ENCODE measurements at places on chromosomes 5 and 9.
A peak's percentile ranks its signal among the peaks of the same experiment; 100 is the strongest.

DNA sequence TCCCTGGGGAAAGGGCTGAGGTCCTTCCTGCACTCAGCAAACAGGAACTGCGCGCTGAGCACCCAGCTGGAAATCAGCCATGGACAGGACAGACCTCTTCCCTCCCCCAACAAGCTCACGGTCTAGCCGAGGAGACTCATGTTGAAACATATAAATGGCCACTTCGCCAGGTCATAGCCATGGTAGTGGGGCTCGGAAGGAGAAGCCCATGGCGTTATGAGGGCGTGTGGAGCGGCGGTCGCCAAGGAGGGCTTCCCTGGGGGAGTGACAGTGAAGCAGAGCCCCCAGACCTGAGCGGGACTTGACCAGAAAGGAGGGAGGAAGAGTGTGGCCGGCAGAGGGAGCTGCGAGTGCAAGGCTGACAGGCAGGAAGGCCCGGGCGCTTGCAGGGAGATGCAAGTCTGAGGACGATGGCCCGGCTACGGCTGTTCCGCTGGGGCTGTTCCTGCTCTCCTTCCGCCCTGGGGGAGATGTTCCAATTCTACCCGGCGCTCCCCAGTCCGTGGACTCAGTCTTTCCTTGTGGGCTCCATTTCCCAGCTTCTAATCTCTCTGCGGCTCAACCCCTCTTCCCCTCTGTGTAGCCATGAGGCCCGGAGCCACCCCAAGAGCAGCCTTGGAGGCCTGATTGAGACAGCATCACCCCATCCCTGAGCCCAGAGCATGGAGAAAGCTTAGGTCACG, 43.9 kb upstream of the PRRC2B start:
- no peak for DNase-seq

DNA sequence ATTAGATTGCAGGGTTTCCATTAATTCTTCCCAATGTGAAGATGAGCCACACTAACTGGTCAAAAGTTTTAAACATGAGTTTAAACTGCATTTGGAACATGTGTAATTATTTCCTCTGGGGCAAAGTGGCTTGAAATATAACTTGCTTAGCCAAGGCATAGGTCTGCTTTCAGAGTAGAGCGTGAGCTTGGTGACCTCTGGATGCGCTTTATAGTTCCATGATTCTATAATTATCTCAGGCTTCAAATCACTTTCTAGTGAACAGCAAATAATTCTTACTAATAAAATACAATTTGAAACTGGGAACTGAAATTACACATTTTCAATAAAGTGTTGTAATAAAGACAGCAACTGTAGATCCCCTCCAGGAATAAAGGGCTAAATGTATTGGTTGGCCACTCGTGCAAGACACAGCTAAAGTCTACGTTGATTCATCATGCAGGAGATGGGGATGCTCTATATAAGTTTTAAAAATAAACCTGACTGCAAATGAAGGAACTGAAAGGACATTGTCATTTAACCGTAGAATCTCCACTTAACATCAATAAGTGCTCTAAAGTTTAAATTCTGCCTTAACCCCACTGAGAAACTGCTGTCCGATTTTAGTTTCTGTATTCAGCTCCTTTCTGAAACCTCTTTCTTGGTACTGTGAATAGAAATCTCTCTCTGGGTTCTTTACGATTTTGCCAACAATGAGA, 460.0 kb downstream of the PSAT1 start:
- no peak for DNase-seq

DNA sequence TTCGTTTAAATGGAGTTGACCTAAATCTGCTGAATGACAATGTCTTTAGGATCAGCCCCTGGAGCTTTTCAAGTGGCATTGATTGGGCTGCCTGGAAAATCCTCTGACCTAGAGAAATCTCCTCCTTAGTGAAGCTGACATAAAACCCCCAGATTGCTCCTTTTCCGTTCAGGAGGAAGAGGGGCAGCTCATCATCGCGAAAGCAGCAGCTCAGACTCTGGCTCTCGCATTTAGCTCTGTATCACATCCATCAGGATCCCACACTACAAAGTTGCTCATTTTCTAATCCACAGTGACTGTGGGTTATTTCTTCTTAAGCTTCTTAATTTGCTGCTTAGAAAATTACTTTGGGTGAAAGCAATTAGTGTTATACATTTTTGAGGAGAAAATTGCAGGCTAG, 373.7 kb downstream of the ENC1 start:
- DNase-seq: no peak

- DNase-seq: no peak
Measured at GRCh38 chr9:18479405-18479804, 5.5 kb downstream of the ADAMTSL1 start.

DNA sequence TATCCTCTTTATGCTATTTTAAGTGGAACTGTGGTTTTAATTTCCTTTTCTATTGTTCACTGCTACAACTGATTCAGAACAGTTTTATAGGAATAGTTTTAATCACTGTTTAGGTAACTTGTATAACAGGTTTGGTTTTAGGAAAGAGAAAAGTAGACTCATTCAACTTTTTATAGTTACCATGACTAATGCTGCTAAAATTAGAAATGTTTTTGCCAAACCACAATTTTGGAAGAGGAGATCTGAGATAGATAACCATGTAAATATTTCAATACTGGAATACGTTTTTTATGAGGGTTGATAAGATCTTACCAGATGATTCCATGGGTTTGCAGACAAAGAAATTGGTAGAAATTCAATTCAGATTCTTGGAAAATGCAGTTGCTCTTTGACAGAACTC, 404.6 kb upstream of the ARRDC3 start:
- DNase-seq: peak; percentile 59

DNA sequence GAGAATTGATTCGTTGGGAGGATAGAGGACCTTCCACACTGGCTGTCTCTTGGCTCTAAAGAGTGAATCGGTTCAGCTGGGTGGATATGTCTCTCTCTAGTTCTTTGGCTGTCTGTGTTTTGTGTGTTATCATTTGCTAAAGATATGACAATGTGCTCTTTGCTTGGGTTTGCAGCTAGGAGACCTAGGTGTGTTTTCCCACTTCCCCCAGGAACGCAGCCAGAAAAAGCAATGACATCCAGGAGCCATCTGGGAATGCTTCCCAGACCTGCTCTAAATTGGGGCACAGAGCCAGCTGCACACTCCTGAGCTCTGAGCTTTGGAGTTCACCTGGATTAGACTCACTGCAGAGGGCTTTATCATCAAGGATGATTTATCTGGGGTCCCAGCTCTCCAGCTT, 12.8 kb upstream of the PDZD2 start:
- DNase-seq: no peak

DNA sequence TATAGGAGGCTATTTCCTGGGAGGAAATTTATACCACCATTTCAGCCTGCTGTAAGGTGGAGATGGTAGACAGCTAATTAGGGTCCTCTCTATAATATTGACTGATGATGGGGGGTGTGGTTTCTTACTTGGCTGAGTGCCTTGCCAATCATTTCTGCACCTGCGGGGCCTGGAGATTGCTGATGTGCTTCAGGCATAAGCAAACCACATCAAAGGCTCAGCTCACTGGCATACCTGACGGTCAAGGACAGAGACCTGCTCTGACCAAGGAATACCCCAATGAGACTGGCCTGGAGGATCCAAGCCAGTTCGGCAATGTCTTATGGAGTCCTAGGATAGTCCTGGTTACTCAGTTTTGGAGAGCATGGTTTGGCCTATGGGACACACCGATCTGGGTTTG, 29.5 kb downstream of the ANKH start:
- DNase-seq: no peak

GRCh38 chr5:160679567-160680309, 172.3 kb downstream of the ATP10B start:
- DNase-seq: no peak

GRCh38 chr9:20511686-20512085, 110.6 kb downstream of the MLLT3 start:
- DNase-seq: no peak

DNA sequence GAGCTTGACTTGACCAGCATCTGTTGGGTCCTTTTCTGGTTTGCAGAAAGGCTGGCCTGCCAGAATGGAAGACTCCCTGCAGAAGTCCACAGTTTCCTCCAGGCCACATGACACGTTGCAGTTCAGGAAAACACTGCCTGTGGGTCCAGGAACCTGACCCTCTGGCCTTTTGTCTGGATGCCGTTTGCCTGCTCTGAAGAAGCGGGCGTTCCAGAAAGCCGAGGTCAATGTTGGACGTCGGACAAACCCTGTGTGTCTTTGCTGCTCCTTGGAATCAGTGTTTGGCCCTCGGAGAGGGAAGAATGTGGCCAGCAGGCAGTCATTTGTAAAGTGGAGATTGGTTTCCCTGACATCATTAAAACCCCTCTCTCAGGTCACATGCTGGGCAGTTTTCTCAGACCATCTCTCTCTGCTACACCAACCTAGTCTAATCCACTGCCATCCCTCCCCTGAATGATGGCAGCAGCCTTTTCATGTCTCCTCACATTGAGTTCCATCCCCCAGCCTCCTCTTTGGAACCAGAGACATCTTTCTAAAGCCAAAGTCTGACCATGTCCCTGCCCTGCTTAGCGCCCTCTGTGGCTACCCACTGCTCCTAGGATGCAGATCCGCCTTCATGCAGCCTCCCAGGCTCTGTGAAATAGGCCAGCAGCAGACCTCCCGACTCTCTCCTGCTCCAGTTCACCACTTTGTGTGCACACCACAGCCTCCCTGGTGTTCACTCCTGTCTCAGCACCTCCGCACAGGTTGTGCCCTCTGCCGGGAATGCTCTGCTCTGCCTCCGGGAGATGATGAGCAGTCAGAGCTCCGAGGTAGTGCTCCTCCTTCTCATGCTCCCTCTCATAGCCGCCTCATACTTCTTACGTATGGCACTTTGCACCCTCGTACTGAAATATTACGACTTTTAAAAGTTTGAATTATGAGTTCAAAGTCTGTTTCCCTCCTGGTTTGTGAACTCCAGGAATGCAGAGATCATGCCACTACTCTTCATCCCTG, 75.6 kb downstream of the RALGPS1 start:
- no peak for DNase-seq

DNA sequence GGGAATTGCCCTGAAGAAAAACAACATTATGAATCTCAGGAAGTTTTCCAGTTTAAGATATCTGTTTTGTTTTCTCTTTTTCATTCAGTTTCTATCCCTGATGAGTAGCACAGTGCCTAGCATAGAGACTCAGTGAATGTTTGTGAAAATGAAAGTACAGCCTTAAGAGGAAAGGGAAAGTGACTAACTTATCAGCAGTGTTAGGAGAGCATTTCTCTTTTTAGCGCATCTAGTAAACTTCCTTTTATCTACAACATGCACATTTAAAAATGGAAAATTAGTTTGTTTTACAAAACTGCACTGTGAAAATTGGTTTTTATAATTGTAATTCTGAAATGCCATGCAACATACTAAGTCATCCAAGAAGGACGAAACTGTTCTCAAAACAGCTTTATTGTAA, 110.8 kb downstream of the SMARCA2 start:
- no peak for DNase-seq

GRCh38 chr5:96829297-96829696, 21.6 kb upstream of the ERAP1 start:
- DNase-seq: no peak

DNA sequence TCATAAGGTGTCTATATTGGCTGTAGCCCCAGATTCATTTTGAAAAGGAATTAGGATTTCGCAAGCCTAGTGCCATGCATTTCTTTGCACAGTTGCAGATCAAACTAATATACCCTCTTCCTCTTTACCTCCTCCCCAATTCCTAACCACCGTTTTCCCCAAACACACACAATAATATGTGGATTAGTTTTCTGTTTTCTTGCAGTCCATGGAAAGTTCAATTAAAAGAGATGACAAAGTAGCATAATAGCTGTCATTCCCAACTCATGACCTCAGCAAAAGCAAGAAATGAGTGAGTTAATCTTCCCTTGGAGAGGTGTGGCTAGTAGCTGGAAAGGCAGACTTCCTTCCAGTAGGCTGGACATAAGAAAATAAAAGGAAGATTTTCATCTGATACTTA, 349.1 kb downstream of the TMEM232 start:
- DNase-seq: no peak

DNA sequence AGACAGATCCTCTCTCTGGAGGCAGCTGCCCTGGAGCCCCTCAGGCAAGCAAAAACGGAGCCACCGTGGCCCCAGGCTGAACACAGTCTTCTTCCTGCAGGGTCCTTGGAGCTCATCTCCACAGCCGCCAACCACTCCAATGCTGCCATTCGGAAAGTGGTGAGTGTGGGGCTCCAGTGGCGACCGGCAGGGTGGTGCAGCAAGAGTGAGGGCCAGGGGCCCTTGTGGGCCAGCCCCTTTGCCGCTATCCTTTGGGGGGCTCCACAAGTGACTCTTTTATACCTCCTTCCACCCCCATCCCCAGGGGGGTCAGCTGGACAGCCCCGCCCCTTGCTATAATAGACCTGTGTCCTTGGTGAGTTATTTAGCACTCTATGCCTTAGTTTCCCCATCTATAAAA, 47.4 kb upstream of the SUSD3 start:
- DNase-seq: no peak

- DNase-seq: no peak
Measured at GRCh38 chr9:91181541-91181940, 180.2 kb downstream of the AUH start.

DNA sequence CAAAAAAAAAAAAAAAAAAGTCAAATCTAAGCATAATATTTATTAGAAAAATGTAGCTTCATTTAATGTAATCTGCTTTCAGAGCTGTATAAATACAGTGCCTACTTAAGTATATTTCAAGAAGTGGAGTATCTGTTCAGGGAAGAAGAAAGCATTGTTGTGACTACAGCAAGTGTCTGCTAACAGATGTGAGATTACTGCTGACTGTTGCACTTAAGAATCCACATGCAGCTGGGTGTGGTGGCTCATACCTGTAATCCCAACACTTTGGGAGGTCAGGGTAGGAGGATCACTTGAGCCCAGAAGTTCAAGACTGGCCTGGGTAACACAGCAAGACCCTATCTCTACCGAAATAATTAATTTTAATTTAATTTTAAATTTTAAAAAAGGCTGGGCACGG, 19.0 kb downstream of the KDM3B start:
- no peak for DNase-seq

- DNase-seq: no peak
Measured at GRCh38 chr5:54902791-54903473, 82.5 kb downstream of the ESM1 start.

- DNase-seq: no peak
Measured at GRCh38 chr9:91195372-91196012, 166.2 kb downstream of the AUH start.

- DNase-seq: no peak
Measured at GRCh38 chr9:115341426-115341825, 223.5 kb upstream of the TNC start.

GRCh38 chr5:79666758-79667157, 22.9 kb upstream of the CMYA5 start:
- DNase-seq: no peak

- no peak for DNase-seq
Measured at GRCh38 chr5:5323551-5323950, 98.9 kb upstream of the ICE1 start.

GRCh38 chr9:27619743-27620142, 46.5 kb upstream of the C9orf72 start:
- no peak for DNase-seq

Measured in AG09309 (cell line).